BE2C (cell line): ENCODE measurements at places on chromosomes 1 and 21.
A peak's percentile ranks its signal among the peaks of the same experiment; 100 is the strongest.

- DNase-seq: peak; percentile 41
Observed at GRCh38 chr1:110060034-110060661, 10.3 kb downstream of the ALX3 start.

- no peak for DNase-seq
Observed at GRCh38 chr21:27268290-27268689, 301.4 kb upstream of the ADAMTS5 start.

GRCh38 chr1:5847013-5847659 is 145.1 kb downstream of the NPHP4 start:
- no peak for DNase-seq

DNA sequence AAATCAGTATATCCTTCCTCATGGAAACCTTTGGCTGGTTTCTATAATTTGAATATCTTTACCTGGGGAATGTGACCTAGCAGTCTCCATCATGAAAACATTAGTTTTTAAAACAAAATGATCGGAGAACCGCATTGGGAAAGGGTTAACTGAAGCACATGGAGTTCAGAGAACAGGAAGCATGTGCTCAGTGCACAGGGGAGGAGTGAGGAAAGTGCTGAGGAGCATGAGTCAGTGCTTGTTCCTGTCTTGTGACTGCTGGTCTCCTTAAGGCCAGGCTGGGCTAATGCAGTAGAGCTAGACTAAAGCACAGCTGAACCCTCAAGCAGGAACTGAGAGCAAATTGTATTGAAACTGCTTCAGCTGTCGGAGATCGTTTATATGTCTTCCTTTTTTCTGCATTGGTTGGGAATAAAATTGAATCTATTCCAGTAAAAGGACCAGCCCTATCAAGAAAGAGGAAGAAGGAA is 5.8 kb downstream of the IFI16 start:
- DNase-seq: no peak

DNA sequence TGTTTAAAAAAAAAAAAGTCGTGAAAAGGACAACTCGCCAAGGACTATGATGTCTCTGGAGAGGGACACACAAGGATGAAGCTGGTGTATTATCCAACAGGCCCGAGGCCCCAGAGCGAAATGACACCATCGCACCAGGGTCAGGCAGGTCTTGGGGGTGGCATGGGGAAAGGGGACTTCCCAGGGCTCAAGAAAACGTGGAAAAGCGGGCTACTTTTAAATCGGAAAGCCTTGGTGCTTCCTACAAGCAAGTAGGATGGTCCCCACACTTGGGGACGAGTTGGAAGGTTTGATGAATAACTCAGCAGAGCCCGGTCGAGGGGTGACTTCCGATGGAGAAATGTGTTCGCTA is 505 bp upstream of the GNPAT start:
- DNase-seq: no peak

- DNase-seq: no peak
Observed at GRCh38 chr21:46119637-46120271, 21.8 kb downstream of the COL6A2 start.

DNA sequence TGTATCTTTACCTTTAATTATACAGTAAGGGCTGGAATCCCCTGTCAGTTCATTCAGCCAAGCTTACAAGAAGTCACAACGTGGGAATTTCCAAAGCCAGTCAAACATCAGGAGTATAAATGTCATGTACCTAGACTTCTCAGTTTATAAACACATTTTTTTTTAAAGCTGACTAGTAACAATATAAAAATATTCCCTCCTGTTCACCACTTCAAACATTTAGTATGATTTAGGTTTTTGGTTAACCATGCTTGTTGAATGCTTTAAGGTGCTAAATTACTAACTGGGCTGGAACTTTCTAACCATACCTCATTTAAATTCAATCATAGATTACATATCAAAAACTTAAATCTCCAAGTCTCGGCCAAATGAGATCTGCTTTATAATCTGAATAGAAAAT is 44.0 kb downstream of the JAK1 start:
- DNase-seq: no peak

GRCh38 chr1:28259934-28260802 is 850 bp downstream of the SESN2 start:
- peak; percentile 58 for DNase-seq

DNA sequence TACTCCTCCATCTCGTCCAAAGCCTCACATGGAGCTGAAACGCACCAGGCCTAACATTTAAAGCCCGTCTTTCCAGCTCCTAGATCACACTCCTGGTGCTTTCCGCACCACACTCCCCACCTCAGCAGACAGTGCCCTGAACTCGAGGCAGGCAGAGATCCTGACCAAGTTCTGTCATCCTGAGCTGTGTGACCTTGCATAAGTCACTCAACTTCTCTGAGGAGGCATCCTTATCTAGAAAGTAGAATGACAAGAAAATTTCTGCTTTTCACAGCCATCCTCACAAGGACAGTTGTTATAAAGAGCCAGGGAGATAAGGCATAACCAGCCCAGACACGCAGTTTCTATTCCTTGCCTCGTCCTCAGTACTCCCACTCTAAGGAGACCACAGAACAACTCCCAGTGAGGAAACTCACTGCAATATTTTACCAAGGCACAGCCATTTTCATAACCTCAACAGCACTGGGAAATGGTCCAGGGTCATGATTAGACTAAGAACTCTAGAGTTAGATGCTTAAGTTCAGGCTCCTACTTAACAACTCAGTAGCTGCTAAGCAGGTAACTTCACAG is 3.1 kb downstream of the LRP8 start:
- no peak for DNase-seq

GRCh38 chr1:52534928-52535764 is 17.7 kb downstream of the TUT4 start:
- no peak for DNase-seq

DNA sequence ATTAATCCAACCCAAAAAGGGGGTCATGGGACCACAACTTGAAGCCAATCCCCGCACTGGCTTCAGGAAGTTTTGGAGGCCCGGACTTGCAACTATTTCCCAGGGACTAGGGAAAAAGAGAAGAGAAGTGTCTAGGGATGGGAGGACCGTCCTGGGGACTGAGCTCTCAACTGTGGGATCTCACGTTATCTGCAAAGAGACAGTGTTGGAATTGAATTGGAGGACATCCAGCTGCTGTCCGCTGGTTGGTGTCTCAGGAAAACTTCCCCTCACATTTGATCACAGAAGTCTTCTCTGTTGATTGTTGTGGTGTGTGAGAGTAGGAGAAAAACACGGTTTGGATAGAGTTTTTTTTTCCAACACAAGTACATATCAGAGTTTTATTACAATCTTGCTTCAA is 46.2 kb upstream of the CITED4 start:
- DNase-seq: no peak

DNA sequence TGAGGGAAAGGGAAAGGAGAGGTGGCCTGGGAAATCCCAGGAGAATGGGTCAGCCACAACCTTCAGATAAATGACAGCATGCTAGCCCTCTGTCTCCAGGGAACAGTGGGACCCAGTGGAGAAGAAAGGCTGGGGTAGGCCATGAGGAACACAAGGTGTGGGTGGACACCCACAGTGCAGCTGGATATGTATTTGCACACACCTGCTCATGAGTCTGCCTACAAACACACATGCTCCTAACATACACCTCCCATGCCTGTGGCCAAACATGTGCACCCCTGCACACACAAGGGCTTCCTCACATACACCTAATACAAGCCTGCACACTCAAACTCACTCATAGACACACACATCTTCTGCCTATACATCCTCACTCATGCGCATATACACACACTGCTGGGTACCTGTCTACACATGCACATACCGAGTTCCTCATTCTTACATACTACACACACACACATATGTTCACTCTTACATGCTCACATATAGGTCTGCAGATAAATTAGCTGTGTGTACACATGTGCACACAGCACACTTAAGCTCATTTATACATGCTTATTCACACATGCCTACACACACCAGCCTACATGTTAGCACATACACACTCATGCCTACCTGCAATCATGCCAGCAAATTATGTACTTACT is 3.6 kb downstream of the C1orf216 start:
- DNase-seq: no peak

- no peak for DNase-seq
Observed at GRCh38 chr1:8427493-8427892, 109.6 kb downstream of the SLC45A1 start.

GRCh38 chr1:213698092-213698702 is 289.6 kb upstream of the PROX1 start:
- no peak for DNase-seq

DNA sequence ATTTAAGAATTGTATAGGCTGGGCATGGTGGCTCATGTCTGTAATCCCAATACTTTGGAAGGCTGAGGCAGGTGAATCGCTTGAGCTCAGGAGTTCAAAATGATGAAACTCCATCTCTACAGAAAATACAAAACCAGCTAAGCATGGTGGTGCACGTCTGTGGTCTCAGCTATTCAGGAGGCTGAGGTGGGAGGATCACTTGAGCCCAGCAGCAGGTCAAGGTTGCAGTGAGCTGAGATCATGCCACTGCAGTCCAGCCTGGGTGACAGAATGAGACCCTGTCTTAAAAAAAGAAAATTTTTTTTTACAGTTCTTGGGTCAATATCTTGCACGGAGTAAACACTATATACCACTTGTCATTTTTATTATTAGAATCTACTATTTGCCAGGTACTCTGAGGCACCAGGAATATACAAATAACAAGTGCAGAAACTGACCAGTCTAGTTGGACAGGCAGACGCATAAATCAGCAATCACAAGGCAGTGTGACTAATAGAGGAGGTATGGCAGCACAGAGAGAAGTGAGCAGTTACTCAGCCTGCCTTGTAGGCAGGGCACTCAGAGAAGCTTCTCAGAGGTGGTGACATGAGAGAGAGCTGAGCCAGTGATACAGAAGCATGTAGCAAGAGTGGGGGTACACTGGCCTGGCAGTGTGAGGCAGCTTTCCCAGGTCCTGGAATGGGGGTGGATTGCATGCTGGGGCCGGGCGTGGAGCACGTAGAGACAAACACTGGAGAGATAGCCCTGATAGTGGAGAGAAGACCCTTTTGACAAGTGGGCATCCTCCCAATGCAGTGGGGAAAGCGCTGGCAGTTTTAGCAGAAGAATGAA is 8.0 kb downstream of the PHLDA3 start:
- no peak for DNase-seq

DNA sequence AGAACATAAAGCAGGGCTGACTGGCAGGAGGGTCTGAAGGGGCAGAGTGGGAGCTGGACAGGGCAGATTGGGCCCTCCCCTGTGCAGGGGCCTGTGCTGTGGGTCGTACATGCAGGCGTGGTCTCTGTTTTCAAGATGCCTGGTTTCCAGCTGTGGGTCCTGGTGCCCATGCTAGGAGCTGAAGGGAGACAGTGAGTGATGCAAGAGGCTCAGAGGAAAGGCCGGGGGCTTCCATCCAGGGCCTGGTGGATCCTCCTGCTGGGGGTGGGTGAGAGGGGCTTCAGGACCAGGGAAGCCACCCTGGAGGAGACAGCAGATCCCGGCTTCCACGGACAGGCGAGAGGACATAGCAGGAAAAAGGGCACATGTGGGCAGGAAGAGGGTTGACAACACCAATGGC is 349.0 kb upstream of the VAMP3 start:
- DNase-seq: no peak

GRCh38 chr21:31459457-31459856 is 115.4 kb upstream of the TIAM1 start:
- no peak for DNase-seq

DNA sequence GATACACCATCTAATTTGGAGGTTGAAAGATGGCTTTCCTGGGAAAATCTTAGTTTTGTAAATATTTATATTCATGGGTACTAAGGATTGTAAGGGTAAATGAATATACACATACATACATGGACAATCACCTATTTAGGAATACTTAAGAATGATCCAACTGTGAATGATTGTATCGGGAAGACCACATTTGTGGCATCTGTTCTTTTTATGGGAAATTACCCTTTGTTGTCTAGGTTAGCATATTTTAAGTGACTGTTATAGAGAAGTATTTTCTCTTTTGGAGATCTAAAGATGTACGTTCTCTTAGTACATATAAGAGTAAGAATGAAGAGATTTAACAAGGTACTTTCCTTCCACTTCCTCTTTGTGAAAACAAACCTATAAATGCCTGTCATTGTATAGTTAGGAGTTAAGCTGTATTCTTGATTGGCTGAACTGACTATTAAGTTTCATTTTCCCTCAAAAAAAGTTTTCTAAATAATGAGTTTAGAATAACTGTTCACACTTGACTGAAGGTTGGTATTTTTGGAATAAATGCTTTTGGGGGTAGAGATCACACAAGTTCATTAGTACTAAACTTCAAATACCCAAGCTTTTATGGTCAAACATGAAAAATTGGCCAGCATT is 26.7 kb downstream of the SNX7 start:
- DNase-seq: no peak

DNA sequence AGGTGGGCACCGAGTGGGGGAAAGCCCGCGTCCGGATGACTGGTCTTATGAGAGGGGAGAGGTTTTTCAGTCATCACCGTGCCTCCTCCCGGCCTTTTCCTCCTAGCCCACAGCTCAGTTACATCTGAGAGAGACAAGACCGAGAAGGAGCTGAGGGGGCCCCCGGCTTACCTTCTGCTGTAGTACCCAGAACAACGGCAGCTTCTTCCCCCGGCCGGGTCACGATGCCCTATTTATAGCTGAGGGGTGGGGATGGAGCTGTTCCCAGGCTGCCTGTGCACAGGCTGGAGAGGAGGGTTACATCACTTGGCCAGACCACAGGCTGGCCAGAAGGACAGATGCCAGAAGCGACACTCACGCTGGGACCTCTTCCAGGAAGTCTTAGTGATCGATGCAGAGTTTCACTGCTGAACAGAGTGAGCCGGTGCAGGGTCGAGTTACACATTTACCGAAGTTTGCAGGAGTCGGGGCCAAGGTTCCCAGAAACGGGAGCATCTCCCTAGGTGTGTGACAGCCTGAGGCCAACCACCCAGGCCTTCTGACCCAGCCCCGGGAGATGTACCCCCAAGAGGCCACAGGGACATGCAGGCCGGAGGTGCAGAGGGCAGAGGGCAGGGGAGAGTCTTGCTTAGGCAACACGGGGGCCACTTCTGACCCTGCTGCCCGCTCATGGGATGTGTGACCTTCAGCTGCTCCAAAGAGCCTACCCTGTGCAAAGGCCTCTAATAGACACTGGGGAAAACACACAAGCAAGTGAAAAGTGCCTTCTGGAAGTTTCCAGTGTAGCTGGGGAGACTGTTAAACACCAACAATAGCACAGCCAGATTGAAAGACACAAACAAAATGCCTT is at the start of gene AGT:
Gene AGT (minus strand): TSS at position 208 of the 850 bp plus-strand sequence. CDS start 3,299 bp downstream, outside the sequence.
- no peak for DNase-seq

DNA sequence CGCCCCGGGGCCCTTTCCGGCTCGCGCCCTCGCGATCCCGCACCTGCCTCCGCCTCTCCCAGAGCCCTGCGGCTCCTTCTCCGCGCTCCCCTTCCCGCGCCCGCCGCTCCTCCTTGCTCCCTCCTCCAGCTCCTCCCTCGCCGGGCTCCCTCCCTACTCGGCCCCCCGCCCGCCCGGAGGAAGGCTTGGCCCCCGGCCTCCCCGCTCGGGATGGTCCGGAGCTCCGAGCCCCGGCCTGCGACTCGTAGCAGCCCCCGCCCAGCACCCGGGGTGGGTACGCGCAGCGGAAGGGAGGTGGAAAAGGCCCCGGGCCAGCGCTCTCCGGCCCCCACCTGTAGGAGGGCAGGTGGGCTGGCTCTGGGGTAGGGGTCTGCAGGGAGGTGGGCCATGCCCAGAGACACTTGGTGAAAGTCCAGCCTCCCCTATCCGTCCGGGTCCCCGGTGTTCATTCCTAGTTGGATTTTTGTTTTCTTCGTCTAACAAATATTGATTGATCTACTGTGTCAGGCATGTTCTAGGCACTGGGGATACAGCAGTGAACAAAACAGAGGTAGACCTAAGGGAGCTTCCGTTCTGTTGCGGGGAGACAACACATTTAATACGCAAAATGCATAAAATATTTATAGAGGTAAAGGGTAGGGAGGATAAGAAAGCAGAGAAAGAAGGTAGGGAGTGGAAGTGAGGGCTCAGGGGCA is at the start of gene HTR1D:
Gene HTR1D (minus strand): TSS at position 82 of the 695 bp plus-strand sequence. CDS start 23,283 bp downstream, outside the sequence.
- DNase-seq: peak; percentile 7
